ENCODE measurements at places on chromosomes 11 and 22. TPM values are rescaled to one million over a fixed set of nuclear protein-coding genes. Genes with fewer than 3 reads are reported as not detected.

DNA sequence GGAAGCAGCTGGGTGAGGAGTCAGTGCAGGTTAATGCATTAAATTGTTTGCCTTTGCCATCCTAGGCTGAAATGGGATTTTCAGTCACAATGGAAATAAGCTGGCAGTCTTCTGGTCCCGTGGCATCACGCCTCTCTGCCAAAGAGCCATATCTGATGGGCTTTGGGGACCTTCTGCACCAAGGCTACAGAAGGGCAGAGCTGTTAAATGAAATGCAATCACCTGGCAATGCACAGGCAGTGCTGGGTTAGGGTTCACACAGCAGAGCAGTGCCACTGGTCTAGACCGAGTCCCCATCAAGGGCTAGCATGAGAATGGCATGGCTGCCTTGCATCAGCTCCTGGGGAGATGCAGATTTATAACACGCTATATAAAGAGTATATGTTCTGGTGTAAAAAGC is 749.2 kb downstream of the NTM start:
- no peaks in the 10 kb centered on the region for H3K36me3 ChIP-seq
- H3K4me3 ChIP-seq: no peak overlapping the region
- no peaks in the 10 kb centered on the region for H3K4me1 ChIP-seq
- H3K27me3 ChIP-seq: peaks cover 5% of the 10 kb centered on the region
- DNase-seq: no peak

- no peaks in the 10 kb centered on the region for H3K27me3 ChIP-seq
- H3K4me3 ChIP-seq: no peak overlapping the region
- DNase-seq: no peak
These were observed 91.6 kb downstream of the STIM1 start for GRCh38 chr11:3947061-3947460.

GRCh38 chr11:33449798-33450197 is 192.6 kb downstream of the HIPK3 start:
- H3K36me3 ChIP-seq: no peaks in the 10 kb centered on the region
- no peak overlapping the region for H3K27ac ChIP-seq
- no peaks in the 10 kb centered on the region for H3K4me1 ChIP-seq
- DNase-seq: no peak
- H3K4me3 ChIP-seq: no peak overlapping the region

- H3K36me3 ChIP-seq: no peaks in the 10 kb centered on the region
- H3K4me3 ChIP-seq: no peak overlapping the region
These were observed 61.4 kb downstream of the C11orf58 start for GRCh38 chr11:16799890-16800289.

DNA sequence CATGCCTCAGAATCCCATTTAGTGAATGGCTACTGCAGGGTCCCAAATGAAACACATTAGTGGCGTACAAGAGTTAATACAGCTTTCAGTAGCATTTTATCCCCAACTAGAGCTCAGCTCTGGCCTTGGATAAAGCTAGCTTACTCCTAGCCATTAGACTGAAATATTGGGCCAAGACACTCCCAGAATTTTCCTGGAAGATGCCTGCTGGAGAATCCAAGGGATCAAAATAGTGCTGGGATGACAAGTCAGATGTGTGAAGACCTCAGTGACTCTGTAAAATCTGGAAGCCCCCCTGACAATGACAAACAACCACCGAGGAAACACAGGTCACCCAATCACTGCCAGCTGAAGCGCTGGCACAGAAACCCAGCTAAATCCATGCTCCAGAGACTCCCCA is 303.1 kb upstream of the SORL1-AS1 start:
- H3K27ac ChIP-seq: no peak overlapping the region
- H3K36me3 ChIP-seq: no peaks in the 10 kb centered on the region
- H3K4me1 ChIP-seq: no peaks in the 10 kb centered on the region
- no peak overlapping the region for H3K4me3 ChIP-seq

GRCh38 chr11:64546600-64546999 is 44.4 kb upstream of the SLC22A12 start:
- no peaks in the 10 kb centered on the region for H3K27me3 ChIP-seq
- H3K36me3 ChIP-seq: no peaks in the 10 kb centered on the region
- H3K4me3 ChIP-seq: no peak overlapping the region
- no peaks in the 10 kb centered on the region for H3K4me1 ChIP-seq

GRCh38 chr22:41252365-41252764 is 11.6 kb upstream of the CHADL start:
- DNase-seq: no peak
- H3K27ac ChIP-seq: no peak overlapping the region
- H3K4me3 ChIP-seq: no peak overlapping the region
- no peaks in the 10 kb centered on the region for H3K27me3 ChIP-seq

GRCh38 chr11:112499153-112499880 is 238.7 kb upstream of the PLET1 start:
- H3K36me3 ChIP-seq: no peaks in the 10 kb centered on the region
- no peaks in the 10 kb centered on the region for H3K4me1 ChIP-seq
- no peak overlapping the region for H3K4me3 ChIP-seq
- no peaks in the 10 kb centered on the region for H3K27me3 ChIP-seq
- H3K27ac ChIP-seq: no peak overlapping the region

DNA sequence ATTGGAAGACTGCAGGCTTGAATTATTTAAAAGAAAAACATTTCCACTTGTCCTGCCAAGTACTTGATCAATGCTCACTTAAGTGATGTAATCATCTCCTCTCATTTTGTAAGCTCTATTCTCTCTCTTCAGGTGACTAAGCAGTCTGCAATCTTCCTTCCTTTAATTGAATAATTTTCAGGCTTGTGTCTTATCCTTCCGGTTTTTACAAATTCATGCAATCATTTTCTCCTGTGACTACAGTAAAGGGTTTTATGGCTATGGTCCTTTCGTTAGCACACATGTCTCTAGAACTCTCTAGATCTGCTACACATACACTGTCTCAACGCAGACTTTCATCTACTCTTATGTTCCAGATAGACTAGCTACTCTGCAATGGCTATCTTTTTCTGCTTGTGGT is 12.6 kb upstream of the UPB1 start:
- no peaks in the 10 kb centered on the region for H3K36me3 ChIP-seq
- no peak overlapping the region for H3K27ac ChIP-seq
- H3K4me1 ChIP-seq: peaks cover 16% of the 10 kb centered on the region
- no peak overlapping the region for H3K4me3 ChIP-seq
- DNase-seq: no peak

- H3K27me3 ChIP-seq: no peaks in the 10 kb centered on the region
- no peaks in the 10 kb centered on the region for H3K36me3 ChIP-seq
- H3K4me3 ChIP-seq: no peak overlapping the region
- DNase-seq: no peak
- H3K27ac ChIP-seq: no peak overlapping the region
- peaks cover 13% of the 10 kb centered on the region for H3K4me1 ChIP-seq
These were observed 39.8 kb downstream of the KCNQ1 start for GRCh38 chr11:2484576-2485125.

DNA sequence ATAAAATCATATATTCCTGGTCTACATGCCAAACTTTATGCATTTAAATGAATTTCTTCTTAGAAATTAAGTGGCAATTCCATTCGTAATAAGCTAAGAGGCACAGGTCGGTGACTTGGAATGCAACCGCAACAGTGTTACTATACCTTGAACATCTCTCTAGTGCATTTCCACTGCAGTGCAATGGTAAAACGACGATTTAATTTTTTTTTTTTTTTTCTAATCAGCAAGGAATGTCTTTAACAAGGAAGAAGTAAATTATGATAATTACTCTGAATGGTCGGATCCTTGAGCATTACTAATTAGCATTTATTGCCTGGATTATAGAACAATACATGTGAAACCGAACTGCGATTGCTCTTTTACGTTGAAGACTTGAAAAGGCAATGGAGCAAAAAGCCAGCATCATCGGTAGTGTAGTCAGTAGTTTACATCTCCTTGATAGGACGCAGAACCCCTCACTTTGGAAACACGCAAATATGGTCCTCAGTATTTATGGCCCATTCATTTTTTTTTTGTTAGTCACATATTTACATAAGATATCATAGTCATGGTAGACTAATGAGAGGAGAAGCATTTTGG is 20.2 kb downstream of the BLID start:
- H3K36me3 ChIP-seq: no peaks in the 10 kb centered on the region
- H3K27ac ChIP-seq: peak overlapping the region; percentile 83

- no peaks in the 10 kb centered on the region for H3K36me3 ChIP-seq
- H3K4me1 ChIP-seq: no peaks in the 10 kb centered on the region
- no peak for DNase-seq
- H3K27ac ChIP-seq: no peak overlapping the region
- H3K4me3 ChIP-seq: no peak overlapping the region
These were observed 53.9 kb downstream of the MICAL2 start for GRCh38 chr11:12164061-12165014.

DNA sequence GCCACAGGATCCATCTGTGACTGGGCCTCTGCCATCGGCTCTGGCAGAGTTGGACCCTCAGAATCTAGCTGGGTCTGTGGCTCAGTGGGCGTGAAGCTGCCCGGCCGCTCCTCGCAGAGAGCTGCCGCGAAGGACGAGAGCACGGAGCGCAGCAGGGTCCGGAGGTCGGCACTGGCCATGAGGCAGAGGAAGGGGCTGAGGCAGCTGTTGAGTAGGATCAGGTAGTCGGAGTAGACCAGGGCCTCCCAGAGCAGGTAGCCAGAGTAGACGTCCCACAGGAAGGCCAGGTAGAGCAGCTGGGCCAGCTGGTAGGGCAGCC is 912 bp downstream of the GPR152 start:
- no peak overlapping the region for H3K27ac ChIP-seq
- no peaks in the 10 kb centered on the region for H3K36me3 ChIP-seq
- H3K4me3 ChIP-seq: no peak overlapping the region
- no peaks in the 10 kb centered on the region for H3K4me1 ChIP-seq

GRCh38 chr22:19052941-19053541 is 69.2 kb downstream of the DGCR2 start:
- peaks cover 3% of the 10 kb centered on the region for H3K36me3 ChIP-seq
- H3K27ac ChIP-seq: no peak overlapping the region
- no peak overlapping the region for H3K4me3 ChIP-seq
- H3K4me1 ChIP-seq: no peaks in the 10 kb centered on the region

DNA sequence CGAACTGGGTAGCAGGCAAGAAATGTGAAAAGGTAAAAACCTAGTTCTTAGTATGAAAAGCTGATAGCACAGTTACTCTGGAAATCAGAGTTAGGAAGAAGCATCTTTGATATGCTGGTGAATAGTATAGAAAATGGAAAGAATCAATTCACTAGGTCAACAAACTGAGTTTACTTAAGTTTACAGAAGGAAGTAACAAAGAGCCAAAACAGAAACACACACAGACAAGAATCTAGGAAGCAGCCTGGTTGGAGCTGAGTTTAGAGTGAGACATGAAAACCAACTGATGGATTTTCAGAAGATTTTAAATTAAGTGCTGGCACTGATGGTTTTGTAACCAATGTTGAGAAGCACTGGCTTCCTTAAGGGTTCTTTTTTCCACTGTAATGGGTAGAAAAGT is 296.3 kb downstream of the CADM1 start:
- H3K4me3 ChIP-seq: no peak overlapping the region
- no peaks in the 10 kb centered on the region for H3K27me3 ChIP-seq
- H3K36me3 ChIP-seq: no peaks in the 10 kb centered on the region
- H3K27ac ChIP-seq: no peak overlapping the region

Gene SEPTIN5
- total RNA-seq: 4.2 TPM

Gene OR4A16
- not detected for total RNA-seq

Gene CARD18
- total RNA-seq: not detected

Gene PKNOX2
- 5.3 TPM for total RNA-seq

Gene PNPLA3
- total RNA-seq: 0.70 TPM

Gene UBE2L6
- 23.5 TPM for total RNA-seq

Gene PHOX2A
- total RNA-seq: not detected

Gene IFITM10
- 0.28 TPM for total RNA-seq

Gene PRR5
- 9.9 TPM for total RNA-seq

Gene SERPING1
- total RNA-seq: 135 TPM

Gene MUC6
- total RNA-seq: 94.2 TPM

Gene PRG3
- total RNA-seq: not detected

Gene APBB1
- 23.0 TPM for total RNA-seq
